ENCODE measurements at places on chromosomes 16 and 17. TPM values are rescaled to one million over a fixed set of nuclear protein-coding genes. Genes with fewer than 3 reads are reported as not detected.
A peak's percentile ranks its signal among the peaks of the same experiment; 100 is the strongest.

- DNase-seq = no peak
Observed at GRCh38 chr16:48269011-48269410, 21.7 kb upstream of the ABCC11 start.

DNA sequence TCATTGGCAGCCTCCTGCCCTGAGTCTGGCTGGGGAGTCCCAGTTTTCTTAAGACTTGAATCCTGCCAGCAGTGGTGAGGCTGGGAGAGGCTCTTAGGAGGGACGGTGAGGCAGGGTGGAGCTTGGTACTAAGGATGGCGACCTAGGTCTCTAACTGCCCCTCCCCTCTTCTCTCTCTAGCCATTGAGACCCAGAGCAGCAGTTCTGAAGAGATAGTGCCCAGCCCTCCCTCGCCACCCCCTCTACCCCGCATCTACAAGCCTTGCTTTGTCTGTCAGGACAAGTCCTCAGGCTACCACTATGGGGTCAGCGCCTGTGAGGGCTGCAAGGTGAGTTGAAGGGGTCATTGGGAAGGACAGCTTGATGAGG, 16.4 kb downstream of the GJD3 start:
- DNase-seq = no peak

Gene OR1F1
- not detected for total RNA-seq

Gene CHST5
- not detected for total RNA-seq

- DNase-seq = peak; percentile 49
Observed at GRCh38 chr16:25014500-25015147, 545 bp downstream of the ARHGAP17 start.

GRCh38 chr16:87645802-87646201, 43.5 kb downstream of the JPH3 start:
- no peak for DNase-seq

Gene GALK1
- 29.9 TPM for total RNA-seq

Gene GUCY2D
- not detected for total RNA-seq

DNA sequence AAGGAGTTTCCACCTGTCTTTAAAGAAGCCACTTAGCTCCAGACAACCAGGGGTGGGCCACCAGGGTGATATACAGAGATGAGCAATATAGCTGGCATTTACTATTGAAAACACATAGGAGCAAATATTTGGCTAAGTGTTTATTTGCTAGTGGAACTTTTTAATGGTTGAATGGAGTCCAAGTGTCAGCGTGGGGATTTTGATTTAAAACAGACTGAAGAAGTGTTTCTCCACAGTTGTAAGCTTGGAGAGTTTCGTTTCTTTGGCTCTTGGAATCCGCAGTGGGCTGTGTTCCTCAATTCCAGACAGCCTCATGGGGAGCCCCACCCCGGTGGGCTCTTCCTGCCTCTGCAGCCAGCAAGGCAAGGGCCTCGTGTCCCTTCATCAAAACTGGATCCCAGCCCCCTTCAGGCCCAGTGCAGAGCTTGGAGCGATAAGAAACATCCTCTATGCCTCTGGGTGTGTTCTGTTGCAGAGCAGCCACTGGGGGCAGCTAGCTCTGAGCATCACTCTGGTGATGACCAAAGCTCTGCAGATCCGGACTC, 36.1 kb downstream of the NOG start:
- peak; percentile 18 for DNase-seq

DNA sequence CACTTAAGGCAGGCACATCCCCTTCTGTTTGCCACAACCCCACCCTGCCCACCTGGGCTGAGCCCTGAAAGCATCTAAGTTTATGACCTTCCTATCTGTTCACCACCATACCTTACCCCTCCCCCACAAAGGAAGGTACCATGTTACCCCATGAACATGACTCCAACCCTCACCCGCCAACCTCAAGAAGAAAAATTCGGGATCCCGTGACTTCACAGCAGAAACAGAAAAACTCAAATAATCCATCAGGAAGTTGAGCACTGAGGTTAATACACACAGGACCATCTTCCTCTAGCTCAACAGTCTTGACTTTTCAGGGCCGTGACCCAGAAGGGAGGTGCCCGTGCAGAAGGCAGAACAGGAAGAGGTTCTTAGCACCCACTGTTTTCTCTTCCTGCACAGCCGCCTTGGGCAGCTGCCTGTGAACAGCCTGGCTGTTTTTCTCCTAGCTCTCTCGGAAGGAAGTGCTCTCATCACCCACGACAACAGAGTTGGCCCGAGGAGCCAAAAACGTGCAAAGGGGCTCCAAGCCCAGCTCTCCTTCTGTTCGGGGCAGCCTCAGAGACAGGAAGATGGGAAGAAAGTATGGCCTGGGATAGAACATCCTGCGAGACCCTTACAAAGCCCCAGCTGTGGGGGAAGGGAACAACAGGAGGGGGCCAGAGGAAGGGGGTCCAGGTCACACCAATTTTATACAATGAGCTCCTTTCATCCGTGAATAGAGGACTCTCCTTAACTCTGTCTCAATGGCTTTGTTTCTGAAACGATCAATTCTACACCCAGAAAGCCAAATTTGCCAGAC, 101.1 kb downstream of the XYLT1 start:
- DNase-seq = no peak

Gene G6PC1
- total RNA-seq = not detected

- peak; percentile 91 for DNase-seq
Observed at GRCh38 chr17:81711814-81712467, at the start of gene SLC25A10. TSS of gene SLC25A10 (plus strand) at chr17:81712284. CDS start at chr17:81712427, 143 bp downstream.

- DNase-seq = no peak
Observed at GRCh38 chr17:17019891-17020456, 22.3 kb upstream of the MPRIP start.

DNA sequence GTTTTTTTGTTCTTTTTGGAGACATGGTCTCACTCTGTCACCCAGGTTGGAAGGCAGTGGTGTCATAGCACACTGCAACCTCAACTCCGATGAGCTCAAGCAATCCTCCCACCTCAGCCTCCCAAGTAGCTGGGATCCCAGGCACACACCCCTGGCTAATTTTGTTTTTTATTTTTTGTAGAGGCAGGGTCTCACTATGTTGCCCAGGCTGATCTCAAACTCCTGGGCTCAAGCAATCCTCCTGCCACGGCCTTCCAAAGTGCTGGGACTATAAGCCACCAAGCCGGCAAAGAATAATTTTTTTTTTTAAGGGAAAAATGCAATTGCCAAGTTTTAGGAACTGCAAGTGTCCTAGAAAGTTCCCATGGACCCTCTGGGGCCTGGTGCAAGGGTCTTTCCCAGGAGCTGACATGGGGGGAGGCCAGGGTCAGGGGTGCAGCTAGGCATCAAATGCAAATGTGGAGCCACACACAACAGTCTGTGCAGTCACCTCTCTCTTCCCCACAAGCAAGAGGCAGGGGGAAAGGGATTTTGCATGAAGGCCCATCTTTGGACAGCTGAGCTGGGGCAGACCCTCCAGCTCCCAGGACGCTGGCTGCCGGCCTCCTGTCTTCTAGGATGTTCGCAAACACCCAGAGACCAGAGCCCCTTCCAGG, 20.1 kb upstream of the BCAR1 start:
- DNase-seq = no peak

DNA sequence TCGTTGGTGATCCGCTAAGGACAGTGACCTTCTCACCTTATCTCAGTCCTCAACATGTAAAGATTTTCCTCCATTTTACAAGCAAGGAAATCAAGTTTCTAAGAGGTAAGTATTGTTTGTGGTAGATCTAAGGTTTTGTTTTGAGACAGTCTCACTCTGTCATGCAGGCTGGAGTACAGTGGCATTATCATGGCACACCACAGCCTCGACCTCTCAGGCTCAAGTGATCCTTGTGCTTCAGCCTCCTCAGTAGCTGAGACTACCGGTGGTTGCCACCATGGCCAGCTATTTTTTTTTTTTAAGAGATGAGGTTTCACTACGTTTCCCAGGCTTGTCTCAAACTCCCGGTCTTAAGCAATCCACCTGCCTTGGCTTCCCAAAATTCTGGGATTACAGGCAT, 34.9 kb downstream of the PRKCA start:
- DNase-seq = no peak

DNA sequence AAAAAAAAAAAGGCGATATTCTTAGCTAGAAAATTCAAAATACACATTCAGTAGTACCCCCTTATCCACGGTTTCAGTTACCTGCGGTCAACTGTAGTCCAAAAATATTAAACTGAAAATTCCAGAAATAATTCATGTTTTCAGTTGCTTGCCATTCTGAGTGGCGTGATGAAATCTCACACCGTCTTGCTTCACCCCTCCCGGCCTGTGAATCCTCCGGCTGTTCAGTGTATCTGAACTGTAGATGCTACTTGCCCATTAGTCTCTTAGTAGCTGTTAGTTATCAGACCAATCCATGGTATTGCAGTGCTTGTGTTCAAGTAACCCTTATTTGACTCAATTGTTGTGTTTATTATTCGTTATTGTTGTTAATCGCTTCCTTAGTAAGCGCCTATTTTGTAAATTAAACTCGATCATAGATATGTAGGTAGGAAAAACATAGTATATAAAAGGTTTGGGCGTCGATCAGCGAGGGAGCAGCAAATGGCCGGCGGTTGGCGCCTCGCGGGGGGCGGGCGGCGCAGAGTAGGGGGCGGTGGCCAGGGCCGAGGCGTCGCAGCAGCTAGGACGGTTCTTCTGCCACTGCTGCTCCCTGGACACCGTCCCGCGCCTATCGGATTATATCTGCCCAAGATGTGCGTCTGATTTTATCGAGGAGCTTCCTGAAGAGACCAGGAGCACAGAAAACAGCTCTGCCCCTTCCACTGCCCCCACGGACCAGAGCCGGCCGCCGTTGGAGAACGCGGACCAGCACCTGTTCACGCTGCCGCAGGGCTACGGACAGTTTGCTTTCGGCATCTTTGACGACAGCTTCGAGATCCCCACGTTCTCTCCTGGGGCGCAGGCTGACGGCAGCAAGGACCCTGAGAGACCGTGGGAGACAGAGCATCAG, 39.8 kb upstream of the AKAP1 start:
- no peak for DNase-seq

- no peak for DNase-seq
Observed at GRCh38 chr16:59192551-59193199, 458.6 kb upstream of the GOT2 start.

DNA sequence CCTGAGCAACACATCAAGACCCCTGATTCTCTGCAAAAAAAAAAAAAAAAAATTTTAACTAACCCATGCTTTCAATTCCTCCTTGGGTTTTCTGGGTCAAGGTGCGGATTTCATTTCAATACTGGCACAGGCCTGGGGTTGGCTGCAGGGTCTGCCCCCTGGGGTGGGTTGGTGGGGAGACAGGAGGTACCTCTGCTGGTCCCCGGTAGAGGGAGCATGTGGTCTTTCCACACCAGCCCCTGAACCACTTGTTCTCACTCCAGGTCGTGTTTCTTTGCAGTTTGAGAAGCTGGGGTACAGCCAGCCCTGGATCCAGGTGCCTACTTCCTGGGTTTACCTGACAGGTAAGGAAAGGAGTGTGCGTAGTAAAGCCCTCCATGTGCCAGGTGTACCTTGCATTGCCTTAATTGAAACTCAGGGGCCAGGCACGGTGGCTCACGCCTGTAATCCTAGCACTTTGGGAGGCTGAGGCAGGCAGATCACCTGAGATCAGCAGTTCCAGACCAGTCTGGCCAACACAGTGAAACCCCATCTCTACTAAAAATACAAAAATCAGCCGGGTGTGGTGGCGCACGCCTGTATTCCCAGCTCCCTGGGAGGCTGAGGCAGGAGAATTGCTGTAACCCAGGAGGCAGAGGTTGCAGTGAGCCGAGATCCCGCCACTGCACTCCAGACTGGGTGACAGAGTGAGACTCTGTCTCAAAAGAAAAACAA, 21.8 kb downstream of the SDR42E2 start:
- no peak for DNase-seq

DNA sequence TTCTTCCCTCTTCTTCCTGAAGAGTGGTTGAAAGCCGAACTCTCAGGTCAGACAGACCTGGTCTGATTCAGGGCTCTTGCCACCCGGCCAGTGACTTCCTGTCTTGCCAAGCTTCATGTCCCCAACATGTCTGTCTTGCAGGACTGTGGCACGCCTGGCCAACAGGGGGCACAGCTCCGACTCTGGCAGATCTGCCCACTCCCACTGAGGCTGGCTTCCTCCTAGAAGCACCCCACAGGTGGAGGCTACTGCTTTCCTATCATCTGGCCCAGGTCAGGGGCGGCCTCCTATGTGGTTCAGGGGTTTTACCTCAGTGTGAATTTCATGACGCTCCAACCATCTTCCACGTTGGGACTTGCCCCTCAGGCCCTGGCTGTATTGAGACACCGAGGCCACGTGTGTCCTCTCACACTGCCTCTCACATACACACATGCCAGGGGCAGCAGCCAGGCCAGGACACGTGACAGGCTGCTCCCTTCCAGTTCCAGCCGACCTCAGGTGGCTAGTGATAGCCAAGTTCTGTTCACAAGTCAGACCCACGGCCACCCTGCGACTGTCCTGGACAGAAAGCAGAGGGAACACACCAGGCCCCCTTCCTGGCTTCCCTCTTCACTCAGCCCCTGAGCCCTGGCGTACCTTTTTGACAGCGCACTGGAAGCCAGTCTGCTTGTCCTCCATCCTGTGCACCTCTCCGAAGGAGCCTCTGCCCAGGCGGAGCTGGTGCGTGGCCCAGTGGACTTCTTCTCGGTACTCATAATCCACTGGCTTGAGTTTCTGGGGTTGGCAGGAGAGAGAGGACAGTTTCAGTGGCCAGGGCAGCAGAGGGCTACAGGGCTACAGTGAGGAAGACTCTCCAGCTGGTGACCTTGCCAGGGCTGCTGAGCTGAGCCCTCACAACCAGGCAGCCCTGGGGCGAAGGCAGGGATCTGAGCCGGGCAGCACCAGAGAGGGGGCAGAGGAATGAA, 22.6 kb upstream of the SPATA32 start:
- no peak for DNase-seq

DNA sequence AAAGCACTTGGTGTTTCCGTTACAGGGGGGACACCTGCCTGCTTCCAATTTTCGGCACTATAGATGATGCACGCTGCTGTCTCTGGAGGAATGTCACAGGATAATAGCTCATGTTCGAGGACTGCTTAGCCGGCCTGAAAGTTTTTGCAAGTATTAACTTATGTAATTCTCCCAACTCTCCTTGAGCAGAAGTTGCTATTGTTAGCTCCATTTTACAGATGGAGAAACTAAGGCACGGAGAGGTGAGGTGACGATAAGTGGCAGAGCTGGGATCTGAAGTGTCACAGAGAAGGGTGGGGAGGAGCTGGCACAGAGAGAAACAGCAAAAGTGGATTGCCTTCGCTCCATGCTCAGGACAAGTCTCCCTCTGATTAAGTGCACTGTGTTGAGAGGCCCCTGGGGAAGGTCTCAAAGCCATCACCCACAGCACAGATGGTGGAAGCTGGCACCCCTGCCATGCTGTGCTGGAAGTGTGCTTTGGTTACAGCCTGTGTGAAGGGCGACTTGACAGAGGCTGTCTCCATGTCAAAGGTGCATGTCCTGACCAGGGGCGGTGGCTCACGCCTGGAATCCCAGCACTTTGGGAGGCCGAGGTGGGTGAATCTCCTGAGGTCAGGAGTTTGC, 40.8 kb upstream of the MEAK7 start:
- DNase-seq = no peak

Gene GPRC5C
- 53.5 TPM for total RNA-seq

DNA sequence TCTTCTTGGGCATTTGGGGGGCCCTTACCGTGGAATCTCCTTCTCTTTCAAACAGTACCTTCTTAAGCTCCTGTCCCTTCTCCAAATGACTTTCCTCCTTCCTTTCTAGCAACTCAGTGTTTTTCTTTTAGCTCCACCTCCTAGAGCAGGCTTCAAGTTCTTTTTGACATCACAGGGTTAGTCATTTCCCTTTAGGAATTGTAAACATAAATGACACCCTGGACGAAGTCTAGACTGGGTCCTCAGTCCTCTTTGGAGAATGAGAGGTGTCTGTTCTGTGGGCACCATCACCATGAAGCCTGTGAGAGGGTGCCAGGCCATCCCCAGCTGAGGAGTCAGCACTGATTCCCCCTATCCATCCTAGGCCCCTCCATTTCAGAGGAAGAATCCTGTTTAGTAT, 94.7 kb downstream of the SALL1 start:
- no peak for DNase-seq

Measured in Daoy (cell line).